Ascending aorta (tissue), 2 donors: ENCODE measurements at places on chromosomes 5 and 9. TPM values are rescaled to one million over a fixed set of nuclear protein-coding genes. Genes with fewer than 3 reads are reported as not detected.

Gene LCN10
- total RNA-seq = 28.5 TPM

Gene IFNE
- not detected for total RNA-seq

Gene BNIP1
- 11.3 TPM for total RNA-seq

Gene SHISAL2B
- not detected for total RNA-seq

Gene SLC45A2
- not detected for total RNA-seq

Gene PCDHGA11
- total RNA-seq = 5.3 TPM

Gene LCN15
- total RNA-seq = not detected

Gene GPR151
- total RNA-seq = not detected

Gene TEX48
- not detected for total RNA-seq

Gene ISCA1
- 20.6 TPM for total RNA-seq

Gene SRP19
- total RNA-seq = 76.6 TPM

Gene CDC20B
- not detected for total RNA-seq

Gene TMC1
- not detected for total RNA-seq

Gene SELENOP
- total RNA-seq = 119 TPM

Gene GOLGA2
- 74.9 TPM for total RNA-seq

Gene TAF1L
- total RNA-seq = not detected

Gene ANKRD18B
- total RNA-seq = not detected

Gene MARVELD2
- not detected for total RNA-seq

Gene NUTM2G
- not detected for total RNA-seq

Gene SLC6A19
- total RNA-seq = not detected

Gene PCDHGA9
- 3.2 TPM for total RNA-seq

Gene SLC34A3
- total RNA-seq = not detected

Gene PDZD2
- 8.1 TPM for total RNA-seq

Gene GOLM1
- 24.4 TPM for total RNA-seq

Gene FREM1
- total RNA-seq = 0.85 TPM

Gene DHX29
- total RNA-seq = 11.3 TPM

Gene TMEM174
- not detected for total RNA-seq

Gene ANKRD55
- not detected for total RNA-seq

Gene FSD1L
- 0.43 TPM for total RNA-seq

Gene BDP1
- 25.0 TPM for total RNA-seq

Gene MUSK
- not detected for total RNA-seq

Gene ACER2
- total RNA-seq = 1.4 TPM

Gene GFI1B
- not detected for total RNA-seq

Gene FSTL4
- 0.11 TPM for total RNA-seq
